ENCODE measurements at places on chromosomes 12 and 14. TPM values are rescaled to one million over a fixed set of nuclear protein-coding genes. Genes with fewer than 3 reads are reported as not detected.

DNAAF2 gene
- total RNA-seq: 13.3 TPM

MGP gene
- 42.8 TPM for total RNA-seq

BEGAIN gene
- not detected for total RNA-seq

ZBTB39 gene
- total RNA-seq: 3.4 TPM

DNA sequence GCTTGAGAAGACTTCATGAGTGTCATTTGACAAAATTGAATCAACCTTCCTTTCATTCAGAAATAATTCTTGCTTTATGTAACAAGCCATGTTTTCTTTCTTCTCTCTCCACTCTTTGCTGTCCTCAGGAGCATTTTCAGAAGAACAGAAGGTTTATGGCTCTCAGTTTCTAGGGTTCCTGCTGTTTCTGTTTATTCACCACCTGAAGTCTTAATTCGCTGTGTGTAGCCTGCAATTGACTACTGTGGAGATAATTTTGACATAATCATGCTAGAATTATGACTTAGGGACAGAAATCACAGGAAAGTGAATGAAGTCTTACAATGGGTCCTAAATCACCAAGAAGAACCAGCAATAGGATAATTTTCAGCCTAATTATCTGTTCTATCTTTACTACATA, 7.2 kb upstream of the PLEKHG7 start:
- DNase-seq: no peak

GRCh38 chr14:64454671-64455070, 10.6 kb upstream of the AKAP5 start:
- DNase-seq: no peak

GRCh38 chr12:15592934-15593333, 196.3 kb downstream of the EPS8 start:
- no peak for DNase-seq

GRCh38 chr12:9667403-9668160, 1.9 kb upstream of the CLEC2D start:
- no peak for DNase-seq

GRCh38 chr14:55073856-55074255, 22.4 kb downstream of the MAPK1IP1L start:
- DNase-seq: no peak

GRCh38 chr14:67738740-67739504, 37.2 kb downstream of the RDH12 start:
- DNase-seq: peak; percentile 84

GRCh38 chr12:52741375-52742195, 35.6 kb downstream of the KRT76 start:
- DNase-seq: peak; percentile 49

- DNase-seq: no peak
Measured at GRCh38 chr12:92176646-92177045, 31.0 kb upstream of the BTG1 start.

Data from H4 (cell line).